Lung (tissue), 17 donors: ENCODE measurements at places on chromosomes 5 and 9. TPM values are rescaled to one million over a fixed set of nuclear protein-coding genes. Genes with fewer than 3 reads are reported as not detected.

HEMGN gene
- total RNA-seq, result 0.34 TPM

SAP30L gene
- total RNA-seq, result 31.5 TPM

EIF4EBP3 gene
- total RNA-seq, result 5.2 TPM

DOCK8 gene
- total RNA-seq, result 75.1 TPM

CDH10 gene
- 0.28 TPM for total RNA-seq

ABO gene
- total RNA-seq, result 23.0 TPM

C7 gene
- 763 TPM for total RNA-seq

WNT8A gene
- total RNA-seq, result not detected

SHOC1 gene
- 0.48 TPM for total RNA-seq

DNA sequence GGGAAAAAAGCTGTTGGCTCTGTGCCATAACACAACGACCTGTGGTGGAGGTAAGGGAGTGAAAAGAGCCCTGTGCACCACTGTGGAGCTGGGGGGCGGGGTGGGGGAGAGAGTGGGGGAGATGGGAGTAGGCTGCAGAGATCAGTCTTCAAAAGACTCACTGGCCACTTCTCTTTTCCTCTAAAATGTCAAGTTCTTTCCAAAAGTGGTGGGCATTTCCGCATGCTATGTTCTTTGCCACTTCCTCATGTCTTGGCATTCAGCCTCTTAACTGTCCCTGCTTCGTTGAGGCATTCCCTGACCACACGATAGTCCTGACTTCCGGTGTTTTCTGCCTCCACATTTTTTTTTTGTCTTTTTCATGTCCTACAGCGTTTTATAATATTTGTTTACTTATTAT is 2.4 kb upstream of the PPP2R2B start:
- H3K27ac ChIP-seq, result no peak overlapping the region
- DNase-seq, result no peak
- peaks cover 4% of the 10 kb centered on the region for H3K4me1 ChIP-seq
- H3K4me3 ChIP-seq, result no peak overlapping the region
- peaks cover 18% of the 10 kb centered on the region for H3K27me3 ChIP-seq

GRCh38 chr5:179991106-179991505 is 80.5 kb downstream of the RNF130 start:
- no peaks in the 10 kb centered on the region for H3K27me3 ChIP-seq
- no peak for DNase-seq
- no peaks in the 10 kb centered on the region for H3K4me1 ChIP-seq
- no peak overlapping the region for H3K4me3 ChIP-seq

GRCh38 chr5:126801992-126802294 is 25.0 kb downstream of the LMNB1 start:
- no peak overlapping the region for H3K27ac ChIP-seq
- no peaks in the 10 kb centered on the region for H3K36me3 ChIP-seq
- DNase-seq, result no peak

DNA sequence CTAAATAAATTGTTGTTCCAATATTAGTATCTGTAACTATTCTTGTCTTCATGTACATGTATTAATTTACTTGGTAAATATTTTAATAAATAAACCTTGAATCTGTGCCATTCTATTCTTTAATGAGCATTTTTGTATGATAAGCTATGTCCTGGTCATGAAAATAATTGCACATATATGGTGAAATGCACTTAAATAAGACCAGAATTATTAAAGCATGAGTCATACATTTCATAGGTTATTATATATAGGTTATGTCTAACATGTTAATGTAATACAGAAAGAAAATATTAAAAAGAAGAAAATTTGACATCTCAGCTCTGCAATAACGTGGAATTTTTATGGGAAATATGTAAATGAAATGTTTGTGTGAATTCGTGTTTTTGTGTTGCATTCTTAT is 1168.1 kb downstream of the TAF11L14 start:
- H3K4me1 ChIP-seq, result no peaks in the 10 kb centered on the region
- H3K36me3 ChIP-seq, result no peaks in the 10 kb centered on the region
- H3K27me3 ChIP-seq, result no peaks in the 10 kb centered on the region
- H3K4me3 ChIP-seq, result no peak overlapping the region
- H3K27ac ChIP-seq, result no peak overlapping the region
- DNase-seq, result no peak

GRCh38 chr5:157558041-157558595 is 17.5 kb downstream of the ADAM19 start:
- H3K4me3 ChIP-seq, result no peak overlapping the region
- no peaks in the 10 kb centered on the region for H3K36me3 ChIP-seq
- peaks cover 13% of the 10 kb centered on the region for H3K4me1 ChIP-seq
- H3K27ac ChIP-seq, result no peak overlapping the region
- peak; percentile 45 for DNase-seq

DNA sequence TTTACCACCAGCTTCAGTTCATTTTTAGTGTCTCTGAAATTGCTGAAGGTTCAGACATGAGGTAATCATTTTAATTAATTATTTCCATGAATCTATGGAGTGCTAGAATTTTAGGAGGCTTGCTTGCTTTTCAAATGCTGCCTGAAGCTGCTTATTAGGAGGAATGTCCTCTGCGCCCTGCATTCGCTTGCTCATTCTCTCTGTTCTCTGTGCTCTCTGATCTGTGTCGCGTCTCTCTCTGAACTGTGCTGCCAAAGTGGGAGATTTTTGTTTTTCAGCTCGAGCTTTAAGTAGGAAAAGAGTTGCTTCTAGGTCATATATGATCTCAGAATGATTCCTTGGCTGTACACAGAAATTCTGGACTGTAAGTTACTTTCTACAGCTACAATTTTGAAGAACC is 101.7 kb upstream of the PRR16 start:
- H3K27ac ChIP-seq, result no peak overlapping the region
- H3K36me3 ChIP-seq, result no peaks in the 10 kb centered on the region
- no peaks in the 10 kb centered on the region for H3K27me3 ChIP-seq
- no peak overlapping the region for H3K4me3 ChIP-seq

- H3K4me3 ChIP-seq, result no peak overlapping the region
- DNase-seq, result no peak
- no peak overlapping the region for H3K27ac ChIP-seq
- peaks cover 7% of the 10 kb centered on the region for H3K4me1 ChIP-seq
- H3K27me3 ChIP-seq, result no peaks in the 10 kb centered on the region
- H3K36me3 ChIP-seq, result no peaks in the 10 kb centered on the region
These were observed 33.9 kb upstream of the ARHGAP26 start for GRCh38 chr5:142736247-142736632.

DNA sequence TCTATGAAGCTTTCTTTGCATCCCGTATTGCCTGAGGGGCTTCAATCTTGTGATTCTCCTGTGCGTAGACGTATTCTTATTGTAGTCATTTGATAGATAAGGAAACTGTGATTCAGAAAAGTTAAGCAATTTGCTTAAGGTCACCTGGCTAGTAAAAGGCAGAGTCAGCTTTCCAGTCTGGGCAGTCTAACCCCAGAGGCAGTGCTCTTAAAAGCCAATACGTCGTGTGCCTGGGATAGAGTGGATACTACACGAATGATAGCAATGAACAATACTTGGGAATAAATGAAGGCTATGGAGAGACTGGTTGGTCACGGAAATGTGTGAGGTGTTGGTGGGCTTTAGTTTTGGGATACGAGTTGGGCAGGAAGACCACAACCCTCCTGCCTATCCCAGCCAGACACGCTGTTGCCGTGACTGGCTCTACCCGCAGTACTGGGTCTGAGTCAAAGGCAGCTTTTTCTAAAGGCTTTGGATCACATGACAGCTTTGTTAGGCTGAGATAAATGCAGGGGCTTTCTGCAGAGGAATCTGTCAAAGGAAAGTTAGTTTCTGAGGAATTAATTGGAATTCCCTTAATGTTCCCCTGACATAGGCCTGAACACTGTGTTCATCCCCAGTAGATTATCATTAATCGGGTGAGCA is 302.6 kb downstream of the KIF4B start:
- no peaks in the 10 kb centered on the region for H3K27me3 ChIP-seq
- H3K36me3 ChIP-seq, result no peaks in the 10 kb centered on the region
- no peaks in the 10 kb centered on the region for H3K4me1 ChIP-seq
- H3K27ac ChIP-seq, result no peak overlapping the region
- no peak for DNase-seq

DNA sequence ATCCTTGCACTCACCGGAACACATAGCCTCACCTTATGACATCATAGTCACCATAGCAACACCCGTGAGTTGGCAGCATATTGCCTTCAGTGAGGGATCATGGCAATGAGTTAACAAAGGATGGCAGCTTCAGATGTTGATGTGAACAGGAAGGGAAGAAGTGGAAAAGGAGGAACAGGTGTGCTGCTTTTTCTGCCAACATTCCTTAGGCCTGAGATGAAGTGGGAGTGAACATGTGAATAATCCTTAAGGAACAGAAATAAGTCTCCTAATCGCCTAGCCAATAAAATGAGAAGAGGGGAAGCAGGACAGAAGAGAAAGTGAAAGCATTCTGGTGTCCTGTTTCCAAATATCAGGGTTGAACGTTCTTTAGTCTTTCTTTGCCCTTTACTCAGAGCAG is 360.0 kb downstream of the BRINP1 start:
- peaks cover 5% of the 10 kb centered on the region for H3K4me1 ChIP-seq
- no peak overlapping the region for H3K27ac ChIP-seq
- no peak for DNase-seq
- H3K36me3 ChIP-seq, result no peaks in the 10 kb centered on the region
- no peak overlapping the region for H3K4me3 ChIP-seq

DNA sequence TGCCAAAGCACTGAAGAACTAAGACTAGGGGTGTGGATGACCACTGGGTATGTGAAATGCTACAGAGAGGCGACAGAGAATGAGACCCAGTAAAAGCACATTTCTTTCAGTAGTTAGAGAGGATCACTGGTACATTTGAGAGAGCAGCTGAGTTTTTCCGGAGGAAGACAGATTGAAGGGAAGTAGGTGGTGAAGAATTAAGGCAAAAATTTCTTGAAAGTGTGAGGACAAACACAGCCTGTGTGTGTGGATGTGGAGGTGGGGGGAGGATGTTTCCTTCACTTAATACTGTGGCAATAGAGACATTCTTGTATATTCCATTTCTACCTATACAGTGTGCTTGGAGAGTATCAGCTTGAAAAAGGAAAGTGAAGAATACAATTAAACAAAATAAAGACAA is 871.2 kb upstream of the DMAC1 start:
- no peaks in the 10 kb centered on the region for H3K27me3 ChIP-seq
- no peak overlapping the region for H3K27ac ChIP-seq
- H3K36me3 ChIP-seq, result no peaks in the 10 kb centered on the region
- no peaks in the 10 kb centered on the region for H3K4me1 ChIP-seq
- H3K4me3 ChIP-seq, result no peak overlapping the region

GRCh38 chr9:28916348-28916747 is 1343.1 kb upstream of the C9orf72 start:
- no peak for DNase-seq
- H3K27ac ChIP-seq, result no peak overlapping the region
- no peaks in the 10 kb centered on the region for H3K36me3 ChIP-seq
- H3K4me1 ChIP-seq, result no peaks in the 10 kb centered on the region
- no peaks in the 10 kb centered on the region for H3K27me3 ChIP-seq

DNA sequence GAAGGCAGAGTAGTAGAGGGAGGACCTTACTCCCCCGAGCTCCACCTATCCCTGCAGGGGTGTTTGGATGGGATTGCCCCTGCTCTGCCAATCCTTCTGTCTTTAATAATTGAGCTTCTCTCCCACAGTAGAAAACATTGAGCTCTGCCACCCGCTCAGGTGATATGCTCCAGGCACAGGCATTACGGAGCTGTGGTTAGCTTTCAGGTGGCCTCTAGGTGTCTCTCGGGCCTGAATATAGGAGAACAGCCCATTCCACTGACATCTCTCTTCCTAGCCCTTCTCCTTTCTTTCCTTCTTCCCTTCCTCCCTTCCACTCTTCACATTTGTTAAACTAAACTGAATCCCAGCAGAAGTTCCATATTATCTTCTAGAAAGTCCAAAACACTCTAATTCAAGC is 203.4 kb downstream of the SYK start:
- no peaks in the 10 kb centered on the region for H3K36me3 ChIP-seq
- H3K4me1 ChIP-seq, result no peaks in the 10 kb centered on the region
- no peak overlapping the region for H3K27ac ChIP-seq

GRCh38 chr9:69122549-69123141 is 51.4 kb upstream of the TJP2 start:
- no peaks in the 10 kb centered on the region for H3K27me3 ChIP-seq
- H3K4me1 ChIP-seq, result no peaks in the 10 kb centered on the region
- H3K36me3 ChIP-seq, result no peaks in the 10 kb centered on the region
- peak overlapping the region; percentile 99 for H3K27ac ChIP-seq
- H3K4me3 ChIP-seq, result peak overlapping the region; percentile 90

- peak within 1 kb of the TSS; percentile 22 for H3K4me3 ChIP-seq
- peak; percentile 38 for DNase-seq
- H3K27ac ChIP-seq, result no peak within 1 kb of the TSS
- H3K27me3 ChIP-seq, result no peaks in the 10 kb centered on the region
- H3K36me3 ChIP-seq, result no peaks in the 10 kb centered on the region
These were observed at the start of gene PCDHB11 for GRCh38 chr5:141199359-141200235. TSS of gene PCDHB11 (plus strand) at chr5:141199627. CDS start at chr5:141199775, 148 bp downstream.

- no peak for DNase-seq
- no peaks in the 10 kb centered on the region for H3K27me3 ChIP-seq
- H3K36me3 ChIP-seq, result no peaks in the 10 kb centered on the region
These were observed 325.0 kb downstream of the NFIB start for GRCh38 chr9:13988944-13989343.

- peak overlapping the region; percentile 75 for H3K27ac ChIP-seq
- H3K27me3 ChIP-seq, result no peaks in the 10 kb centered on the region
- no peak overlapping the region for H3K4me3 ChIP-seq
- DNase-seq, result peak; percentile 73
These were observed 51.0 kb downstream of the IRF1 start for GRCh38 chr5:132439521-132440089.

- H3K27me3 ChIP-seq, result no peaks in the 10 kb centered on the region
- DNase-seq, result no peak
- no peaks in the 10 kb centered on the region for H3K4me1 ChIP-seq
These were observed 25.1 kb upstream of the SHB start for GRCh38 chr9:38094165-38094564.

DNA sequence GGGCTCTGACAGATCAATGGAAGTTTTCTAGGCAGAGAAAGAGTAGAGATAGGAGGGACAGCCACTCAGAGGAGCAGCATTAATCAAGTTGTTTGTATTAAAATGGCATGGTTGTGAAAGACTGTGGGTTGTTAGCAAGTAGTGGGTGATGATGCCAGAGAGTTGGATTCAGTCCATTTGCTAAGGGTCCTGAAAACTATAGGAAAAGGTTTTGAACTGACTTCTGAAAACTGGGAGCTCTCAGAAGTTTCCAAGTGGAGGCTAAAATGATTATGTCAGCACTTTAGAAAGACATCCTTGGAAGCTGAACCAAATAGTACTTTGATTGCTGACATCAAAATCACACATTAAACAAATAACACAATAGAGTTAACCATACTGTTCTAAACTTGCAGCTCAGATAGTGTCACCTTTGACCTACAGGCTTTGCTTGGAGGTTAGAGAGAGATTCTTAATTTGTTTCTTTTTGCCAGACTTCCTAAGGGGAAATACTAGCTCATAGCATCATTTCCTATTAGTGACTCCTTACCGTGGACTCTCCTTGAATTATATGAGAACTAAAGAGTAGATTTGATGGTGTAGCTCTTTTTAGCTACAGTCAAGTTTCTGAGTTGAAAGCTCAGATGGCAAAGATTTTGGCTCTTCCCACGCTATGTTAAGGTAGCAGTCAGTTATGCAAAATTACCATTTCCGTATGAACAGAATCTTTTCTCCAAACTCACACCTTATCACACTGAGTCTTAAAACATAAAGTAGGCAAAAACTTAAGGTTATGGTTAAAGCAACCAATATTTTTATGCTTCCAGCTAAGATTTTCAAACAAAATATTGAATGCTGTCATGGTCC is 277.1 kb downstream of the NR3C1 start:
- no peak overlapping the region for H3K4me3 ChIP-seq
- H3K27ac ChIP-seq, result peak overlapping the region; percentile 9
- DNase-seq, result peak; percentile 87
- no peaks in the 10 kb centered on the region for H3K36me3 ChIP-seq
- peaks cover 36% of the 10 kb centered on the region for H3K4me1 ChIP-seq
- no peaks in the 10 kb centered on the region for H3K27me3 ChIP-seq
